Activated CD4-positive, alpha-beta memory T cell treated with anti-CD3 and anti-CD28 coated beads, Interleukin-2, amount 10 ng/mL, durations not matched to agents 7 days and 5 days (primary cell): ENCODE measurements at places on chromosomes 11 and 22.
A peak's percentile ranks its signal among the peaks of the same experiment; 100 is the strongest.

- no peak for DNase-seq
These were observed 6.1 kb downstream of the APOL3 start for GRCh38 chr22:36154423-36154945.

DNA sequence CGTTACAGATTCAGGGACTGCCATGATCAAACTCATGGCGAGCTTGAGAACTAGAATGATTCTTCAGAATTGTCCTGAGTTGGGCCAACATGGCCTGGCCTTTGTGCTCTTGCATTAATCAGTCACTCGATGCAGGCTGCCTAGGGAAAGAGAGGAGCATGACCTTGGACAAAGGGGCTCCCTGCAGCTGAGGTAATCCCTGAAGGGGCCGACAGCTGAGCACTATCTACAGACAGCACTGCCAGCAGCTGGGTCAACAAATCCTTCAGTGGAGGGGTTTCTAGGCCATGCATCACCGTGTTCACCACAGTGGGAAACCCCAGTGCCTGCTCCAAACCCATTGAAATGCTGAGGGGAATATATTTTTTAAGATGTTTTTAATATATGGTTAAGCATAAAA is 159.5 kb upstream of the POU2AF2 start:
- DNase-seq = no peak

DNA sequence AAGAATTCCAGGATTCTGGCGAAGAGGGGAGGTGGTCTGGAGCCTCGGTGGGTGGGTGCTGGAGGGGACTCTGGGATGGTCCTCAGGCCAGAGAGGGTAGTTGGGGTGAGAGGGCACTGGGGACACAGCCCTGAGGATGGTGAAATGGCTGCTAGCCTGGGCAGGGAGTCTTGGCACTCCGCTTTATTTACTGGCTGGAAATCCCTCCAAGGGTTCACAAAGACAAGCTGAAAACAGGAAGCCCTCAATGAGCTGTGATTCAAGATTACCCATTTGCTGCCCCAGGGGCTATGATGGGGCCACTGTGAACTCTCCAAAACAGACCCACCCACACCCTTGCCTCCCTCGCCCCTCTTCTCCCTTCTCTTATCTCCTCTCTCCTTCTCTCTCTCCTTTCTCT is 71.9 kb downstream of the FBXO7 start:
- DNase-seq = no peak

GRCh38 chr22:24201681-24202614 is 20.7 kb downstream of the SUSD2 start:
- DNase-seq = no peak

- DNase-seq = no peak
These were observed 2.6 kb downstream of the KRTAP5-5 start for GRCh38 chr11:1632053-1632714.

DNA sequence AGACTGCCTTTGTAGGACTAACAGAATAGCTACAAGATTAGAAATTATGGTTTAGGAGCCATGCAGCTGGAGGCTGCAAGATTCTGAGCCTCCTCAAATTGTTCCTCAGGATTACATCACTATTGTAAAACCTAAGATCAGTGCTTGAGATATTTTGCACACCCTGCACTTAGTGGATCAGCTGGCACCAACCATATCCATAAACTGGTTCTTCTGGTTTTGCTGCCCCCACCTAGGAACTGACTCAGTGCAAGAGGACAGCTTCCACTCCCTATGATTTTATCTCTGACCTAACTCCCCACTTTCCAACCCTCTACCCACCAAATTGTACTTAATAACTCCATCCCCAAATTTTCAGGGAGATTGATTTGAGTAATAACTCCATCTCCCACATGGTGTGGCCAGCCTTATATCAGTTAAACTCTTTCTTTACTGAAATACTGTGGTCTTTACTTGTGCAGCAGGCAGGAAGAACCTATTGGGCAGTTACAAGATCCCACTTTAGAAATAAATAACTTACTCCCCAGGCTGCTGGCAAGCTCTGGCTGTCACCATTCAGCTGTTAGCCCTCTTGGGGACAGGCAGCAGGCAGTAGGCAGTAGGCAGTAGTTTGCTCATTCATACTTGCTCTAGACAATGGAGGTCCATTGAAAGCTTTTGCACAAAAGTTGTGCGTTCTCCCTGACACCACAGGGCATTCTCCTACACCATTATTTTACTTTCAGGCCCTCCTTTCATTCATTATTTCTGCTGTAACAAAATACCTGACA is 119.0 kb downstream of the SLC17A6 start:
- no peak for DNase-seq

GRCh38 chr22:41106122-41106968 is 14.0 kb downstream of the EP300 start:
- DNase-seq = no peak

GRCh38 chr22:20194681-20195593 is 44.1 kb upstream of the CCDC188 start:
- DNase-seq = no peak

GRCh38 chr22:44963832-44964721 is 45.7 kb downstream of the PHF21B start:
- no peak for DNase-seq

DNA sequence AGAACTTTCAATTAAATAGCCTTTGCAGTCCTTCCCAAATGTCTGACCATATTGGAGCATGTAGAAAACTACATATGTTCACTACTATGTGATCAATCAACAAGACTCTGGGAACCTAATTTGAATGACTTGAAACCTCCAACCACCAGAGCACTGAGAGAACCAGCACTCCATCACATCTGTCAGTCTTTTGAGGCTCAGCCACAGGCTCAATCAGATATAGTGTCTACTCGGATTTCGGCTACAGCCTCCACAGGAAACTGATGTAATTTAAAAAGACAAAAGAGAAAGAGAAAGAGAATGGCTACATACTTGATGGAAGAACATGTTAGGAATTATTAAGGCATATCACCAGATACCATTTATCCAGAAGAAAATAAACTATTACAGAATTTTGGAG is 859.0 kb downstream of the FAM181B start:
- DNase-seq = peak; percentile 38

- DNase-seq = no peak
These were observed 96.3 kb downstream of the KCNQ1 start for GRCh38 chr11:2540992-2541680.

DNA sequence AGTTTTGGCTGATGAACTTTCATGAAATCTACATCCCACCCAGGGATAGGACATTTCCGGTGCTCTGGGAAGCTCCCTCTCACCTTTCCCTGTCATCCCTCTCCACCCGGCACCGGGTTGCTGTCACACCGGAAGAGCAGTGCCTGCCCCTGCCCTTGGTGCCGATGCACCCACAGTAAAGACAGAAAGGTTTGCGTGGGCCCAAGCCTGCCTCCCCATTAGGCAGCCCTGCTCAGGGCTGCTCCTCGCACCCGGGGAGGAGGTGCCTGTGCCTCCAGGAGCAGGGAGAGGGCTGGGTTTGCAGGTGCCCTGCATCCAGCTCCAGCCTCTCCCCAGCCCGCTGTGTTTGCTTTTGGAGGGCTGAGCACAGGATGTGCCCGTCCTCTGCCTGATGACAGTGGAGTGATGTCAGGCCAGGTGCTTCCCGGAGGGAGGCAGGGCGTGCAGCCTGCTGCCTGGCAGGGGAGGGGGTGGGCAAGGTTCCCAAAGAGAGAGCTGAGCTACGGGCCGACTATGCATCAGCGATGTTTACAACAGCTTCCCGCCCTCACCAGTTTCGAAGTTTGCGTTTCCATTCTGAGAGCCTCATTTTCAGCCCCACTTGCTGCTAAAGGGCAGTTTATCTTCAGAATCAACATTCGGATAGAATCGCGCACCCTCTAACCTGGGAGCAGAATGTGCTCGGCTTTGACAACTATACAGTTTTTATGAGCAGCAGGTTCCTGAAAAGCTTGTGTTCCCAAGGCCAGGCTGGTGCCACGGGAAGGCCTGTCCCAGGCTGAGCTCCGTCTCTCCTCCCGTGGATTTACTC is 83.2 kb upstream of the CLDN5 start:
- DNase-seq = peak; percentile 22

DNA sequence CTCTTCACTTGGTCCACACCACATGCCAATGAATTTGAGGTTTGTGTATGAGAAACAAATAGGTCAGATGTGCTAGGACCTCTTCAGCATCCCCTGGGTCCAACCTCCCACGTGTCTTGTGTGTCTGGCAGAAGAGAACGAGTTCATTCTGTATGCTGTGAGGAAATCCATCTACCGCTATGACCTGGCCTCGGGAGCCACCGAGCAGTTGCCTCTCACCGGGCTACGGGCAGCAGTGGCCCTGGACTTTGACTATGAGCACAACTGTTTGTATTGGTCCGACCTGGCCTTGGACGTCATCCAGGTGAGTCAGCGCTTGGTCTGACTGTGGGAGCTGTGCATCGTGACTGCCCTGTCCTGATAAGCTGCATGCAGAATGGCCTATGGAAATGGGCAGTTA is 101.0 kb upstream of the SORL1-AS1 start:
- DNase-seq = no peak

DNA sequence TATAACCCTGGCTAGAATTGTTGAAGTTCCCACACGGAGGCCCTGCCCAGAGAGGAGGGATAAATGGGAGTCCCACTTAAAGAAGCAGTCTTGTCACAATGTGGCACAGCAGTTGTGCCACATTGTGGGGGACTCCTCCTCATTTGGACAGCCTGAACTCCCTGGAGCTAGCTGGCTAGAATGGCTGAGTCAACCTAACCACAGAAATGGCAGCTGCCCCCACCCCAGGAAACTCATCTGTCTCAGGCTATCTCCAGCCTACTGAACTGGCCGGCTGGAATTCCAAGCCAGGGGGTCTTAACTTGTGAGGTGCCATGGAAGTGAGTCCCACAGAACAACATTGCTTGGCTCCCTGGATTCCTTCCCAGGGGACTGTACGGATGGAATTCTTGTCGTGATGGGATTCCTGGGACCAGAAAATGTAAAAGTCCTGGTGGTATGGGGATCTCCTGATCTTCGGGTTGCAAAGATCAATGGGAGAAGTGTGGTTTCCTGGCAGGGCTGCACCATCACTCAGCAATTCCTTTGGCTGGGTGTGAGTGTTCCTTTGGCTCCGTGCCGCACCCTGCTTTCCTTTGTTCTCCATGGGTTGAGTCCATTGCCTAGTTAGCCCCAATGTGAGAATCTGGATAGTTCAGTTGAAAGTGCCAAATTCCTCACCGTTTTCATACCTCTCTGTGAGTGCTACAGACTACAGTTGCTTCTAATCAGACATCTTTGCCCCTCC is 791.2 kb upstream of the FAT3 start:
- no peak for DNase-seq

- DNase-seq = no peak
These were observed 21.8 kb downstream of the DCUN1D5 start for GRCh38 chr11:103070142-103070541.

DNA sequence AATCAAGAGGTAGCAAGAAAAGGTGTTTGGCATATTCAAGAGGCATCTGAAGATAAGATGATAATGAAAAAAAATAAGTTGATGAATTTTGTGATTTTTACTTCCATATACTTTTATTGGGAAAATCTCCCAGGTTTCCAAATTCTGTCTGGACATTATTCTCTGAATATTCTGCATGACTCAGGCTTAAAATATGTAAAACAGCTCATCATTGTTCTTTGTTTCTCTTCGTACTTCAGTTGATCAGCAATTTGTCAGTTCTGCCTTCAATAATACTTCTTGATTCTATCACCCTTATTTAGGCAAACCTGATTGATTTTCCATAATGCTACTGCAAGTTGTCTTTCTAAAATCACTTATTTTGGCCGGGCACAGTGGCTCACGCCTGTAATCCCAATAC is 30.2 kb downstream of the GTF2H1 start:
- no peak for DNase-seq

DNA sequence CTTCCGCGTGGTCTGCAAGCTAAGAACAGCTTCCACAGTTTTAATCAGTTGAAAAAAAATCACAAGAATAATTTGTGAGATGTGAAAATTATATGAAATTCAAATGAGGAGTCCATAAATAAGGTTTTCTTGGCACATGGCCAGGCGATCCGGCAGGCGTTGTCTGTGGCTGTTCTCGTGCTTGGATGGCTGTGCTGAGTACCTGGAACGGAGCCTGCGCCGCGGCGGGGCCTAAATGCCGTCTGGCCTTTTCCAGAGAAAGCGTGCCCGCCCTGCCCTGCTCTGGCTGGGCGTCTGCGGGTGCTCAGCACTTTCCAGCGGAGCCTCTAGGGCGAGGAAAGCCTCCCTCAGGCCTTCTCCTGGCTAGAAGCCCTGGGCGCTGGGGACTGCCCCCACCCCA is 41.8 kb downstream of the OSBPL5 start:
- DNase-seq = no peak

DNA sequence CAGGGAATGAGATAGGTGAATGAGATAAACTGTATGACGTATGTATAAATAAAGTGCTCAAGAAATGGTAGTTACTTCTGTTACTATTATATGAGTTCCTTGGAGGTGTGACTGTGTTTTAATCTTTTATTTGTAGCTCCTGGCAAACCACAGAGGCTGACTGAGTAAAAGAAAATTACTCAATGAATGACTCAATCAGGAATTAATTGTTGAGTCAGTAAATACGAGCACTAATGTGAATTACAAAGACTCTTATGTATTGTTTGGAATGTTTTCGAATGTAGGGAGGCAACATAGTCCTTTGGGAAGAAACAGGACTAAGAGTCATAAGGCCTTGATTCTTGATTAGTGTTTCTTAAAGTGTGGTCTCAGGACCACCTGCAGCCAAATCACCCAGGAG is 51.1 kb upstream of the BLID start:
- DNase-seq = no peak

DNA sequence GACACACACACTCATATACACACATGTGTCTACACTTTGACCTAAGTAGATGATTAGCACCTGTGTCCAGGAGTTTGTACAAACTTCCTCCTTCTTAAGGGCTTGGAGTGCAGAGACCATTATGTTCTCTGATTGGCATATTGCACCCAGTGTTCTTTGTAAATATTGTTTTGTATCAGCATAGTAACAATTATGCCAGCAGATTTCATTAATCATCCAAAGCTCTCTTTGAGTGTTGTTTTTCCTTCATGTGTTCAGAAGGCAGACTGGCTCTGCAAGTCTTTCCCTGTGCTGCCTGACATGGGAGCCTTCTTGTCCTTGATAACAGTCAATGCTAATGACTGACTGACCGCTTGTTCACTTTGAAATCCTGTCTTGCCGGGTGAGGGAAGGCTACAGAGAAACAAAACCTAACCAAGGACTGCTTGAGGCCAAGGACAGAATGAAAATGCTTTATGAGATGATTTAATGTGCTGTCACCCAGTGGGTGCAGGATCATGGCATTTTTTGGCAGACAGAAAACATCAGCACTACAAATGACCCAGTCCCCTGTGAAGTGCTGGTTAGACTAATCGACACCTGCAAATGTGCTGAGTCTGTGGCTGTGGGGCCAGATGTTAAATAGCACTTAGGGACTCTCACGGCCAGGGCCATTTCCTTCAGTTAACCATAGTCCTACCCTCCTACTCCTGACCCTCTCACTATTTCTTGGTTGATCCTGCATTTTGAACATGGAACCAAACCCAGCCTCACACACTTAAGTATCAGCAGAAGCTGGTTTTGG is 6.6 kb upstream of the BARX2 start:
- no peak for DNase-seq

GRCh38 chr11:110076371-110076965 is 16.7 kb upstream of the ZC3H12C start:
- DNase-seq = no peak

GRCh38 chr11:78651136-78651775 is 76.6 kb upstream of the NARS2 start:
- DNase-seq = no peak
